Left lung (tissue), 14 donors: ENCODE measurements at places on chromosomes 6 and 20. TPM values are rescaled to one million over a fixed set of nuclear protein-coding genes. Genes with fewer than 3 reads are reported as not detected.

Gene TMEM217
- total RNA-seq: 5.3 TPM

Gene PRRT1
- 1.6 TPM for total RNA-seq

Gene RBM24
- total RNA-seq: 0.97 TPM

GRCh38 chr6:56486681-56487080 lies 156.0 kb downstream of the DST start:
- no peak for DNase-seq
- H3K27ac ChIP-seq: no peak overlapping the region
- H3K27me3 ChIP-seq: no peaks in the 10 kb centered on the region
- peaks cover 33% of the 10 kb centered on the region for H3K36me3 ChIP-seq
- H3K4me1 ChIP-seq: no peaks in the 10 kb centered on the region
- H3K4me3 ChIP-seq: no peak overlapping the region

DNA sequence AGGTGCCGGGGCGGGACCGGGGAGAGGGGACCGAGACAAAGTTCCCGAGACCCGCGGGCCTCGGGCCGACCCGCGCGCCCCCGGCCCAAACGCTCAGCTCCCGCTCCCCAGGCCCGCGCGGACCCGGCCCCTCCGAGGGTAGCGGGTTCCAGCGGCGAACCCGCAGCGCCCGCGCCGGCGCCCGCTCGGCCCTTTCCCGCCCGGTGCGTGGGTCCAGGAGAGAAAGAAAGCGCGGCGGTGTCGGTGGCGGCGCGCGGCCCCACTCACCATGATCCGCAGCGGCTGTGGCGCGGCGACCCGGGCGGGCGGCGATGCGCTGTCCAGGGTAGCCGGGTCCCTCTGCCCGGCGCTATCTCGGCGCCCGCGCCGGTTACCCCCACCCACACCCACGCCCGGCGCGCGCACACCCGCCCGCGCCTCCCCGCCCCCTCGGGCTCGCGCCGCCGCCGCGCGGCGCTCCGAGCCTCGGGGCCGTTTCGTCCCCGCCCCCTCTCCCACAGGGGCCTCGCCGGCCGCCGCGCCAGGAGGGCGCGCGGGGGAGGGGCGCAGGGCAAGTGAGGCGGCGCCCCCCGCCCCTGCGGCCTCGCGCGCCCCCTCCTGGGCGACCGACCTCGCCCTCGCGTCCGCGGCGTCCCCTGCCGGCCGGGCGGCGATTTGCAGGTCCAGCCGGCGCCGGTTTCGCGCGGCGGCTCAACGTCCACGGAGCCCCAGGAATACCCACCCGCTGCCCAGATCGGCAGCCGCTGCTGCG lies at the start of gene ELOVL2:
Gene ELOVL2 (minus strand): TSS at position 345 of the 751 bp plus-strand sequence. CDS start 75 bp downstream, at position 270.
- peaks cover 71% of the 10 kb centered on the region for H3K27me3 ChIP-seq
- H3K27ac ChIP-seq: no peak within 1 kb of the TSS
- H3K36me3 ChIP-seq: no peaks in the 10 kb centered on the region
- peaks cover 11% of the 10 kb centered on the region for H3K4me1 ChIP-seq

DNA sequence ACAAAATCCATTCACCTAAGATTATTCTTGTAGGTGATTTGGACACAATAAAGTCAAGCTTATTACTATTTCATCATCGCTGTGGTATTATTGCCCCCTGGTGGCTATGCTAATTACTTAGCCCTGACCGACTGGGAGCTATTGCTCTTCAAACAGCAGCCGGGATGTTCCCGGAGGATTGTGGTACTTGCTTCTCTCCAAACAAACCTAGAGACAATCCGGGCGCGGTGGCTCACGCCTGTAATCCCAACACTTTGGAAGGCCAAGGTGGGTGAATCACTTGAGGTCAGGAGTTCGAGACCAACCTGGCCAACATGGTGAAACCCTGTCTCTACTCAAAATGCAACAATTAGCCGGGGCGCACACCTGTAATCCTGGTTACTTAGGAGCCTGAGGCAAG lies 15.4 kb upstream of the STMND1 start:
- H3K36me3 ChIP-seq: no peaks in the 10 kb centered on the region
- peak; percentile 70 for DNase-seq
- no peaks in the 10 kb centered on the region for H3K4me1 ChIP-seq
- H3K4me3 ChIP-seq: no peak overlapping the region
- H3K27ac ChIP-seq: no peak overlapping the region
- H3K27me3 ChIP-seq: peaks cover 6% of the 10 kb centered on the region

DNA sequence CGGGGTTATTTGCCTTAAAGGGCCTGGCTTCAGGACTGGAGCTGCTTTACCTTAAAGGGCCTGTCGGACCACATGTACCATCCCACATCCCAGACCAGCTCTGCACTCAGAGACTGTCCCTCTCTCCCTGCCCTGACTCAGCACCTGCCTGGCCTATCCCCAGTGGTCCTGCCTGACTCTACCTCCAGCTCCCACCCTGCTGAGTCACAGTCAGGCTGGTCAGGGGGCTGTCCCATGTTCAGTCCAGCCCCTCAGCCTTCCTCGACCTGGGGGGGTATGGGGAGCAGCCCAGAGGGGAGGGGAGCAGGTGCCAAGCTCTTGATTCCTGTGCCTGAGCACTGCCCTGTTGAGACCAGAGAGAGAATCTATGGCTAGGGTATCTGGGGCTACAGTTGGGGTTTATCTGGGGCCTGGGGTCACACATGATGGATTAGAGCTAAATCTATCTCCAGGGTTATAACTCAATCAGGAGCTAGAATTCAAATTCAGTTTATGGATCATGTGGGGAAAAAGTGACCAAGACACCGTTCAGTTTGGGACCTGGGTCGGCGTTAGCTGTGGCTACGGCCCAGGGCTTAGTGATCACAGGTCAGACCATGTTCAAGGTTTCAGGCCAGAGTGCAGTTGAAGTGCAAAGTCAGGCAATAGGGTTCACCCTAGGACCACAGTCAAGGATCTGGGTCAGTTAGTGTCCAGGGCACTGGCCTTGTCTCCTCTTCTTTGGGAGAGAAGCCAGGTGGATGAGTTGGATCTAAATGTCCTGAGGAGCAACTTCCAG lies 9.4 kb upstream of the TRIB3 start:
- no peaks in the 10 kb centered on the region for H3K27me3 ChIP-seq
- H3K4me1 ChIP-seq: peaks cover 21% of the 10 kb centered on the region
- H3K27ac ChIP-seq: peak overlapping the region; percentile 82
- DNase-seq: no peak
- H3K4me3 ChIP-seq: no peak overlapping the region

DNA sequence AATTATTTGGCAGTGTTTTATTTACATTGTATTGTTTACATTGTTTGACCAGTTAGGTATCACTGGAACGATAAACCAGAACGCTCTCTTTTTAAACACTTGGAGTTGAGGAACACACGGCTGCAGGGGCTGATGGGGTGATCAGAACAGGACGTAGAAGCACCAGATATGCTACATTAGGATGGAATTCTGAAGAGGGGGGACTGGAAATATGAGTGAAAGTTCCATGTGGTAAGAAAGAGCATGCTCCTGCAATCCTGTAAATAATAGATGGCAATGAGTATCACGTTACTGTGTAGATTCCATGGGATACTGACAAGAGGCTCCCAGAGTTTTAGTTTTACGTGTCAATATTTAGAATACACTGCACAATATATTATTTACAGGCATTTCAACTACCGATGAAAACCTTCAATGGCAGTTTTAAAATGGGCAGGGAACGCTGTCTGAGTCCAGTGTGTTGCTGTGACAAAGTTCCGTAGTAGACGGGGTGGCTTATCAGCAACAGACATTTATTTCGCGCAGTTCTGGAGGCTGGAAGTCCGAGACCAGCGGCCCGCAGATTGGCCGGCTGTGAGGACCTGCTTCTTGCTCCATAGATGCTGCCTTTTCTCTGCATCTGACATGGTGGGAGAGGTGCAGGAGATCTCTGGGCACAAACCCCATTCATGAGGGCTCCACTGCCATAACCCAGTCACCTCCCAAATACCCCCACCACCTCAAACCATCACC lies 43.1 kb downstream of the SYNJ2 start:
- DNase-seq: no peak
- H3K27ac ChIP-seq: no peak overlapping the region
- no peaks in the 10 kb centered on the region for H3K36me3 ChIP-seq
- no peak overlapping the region for H3K4me3 ChIP-seq
- no peaks in the 10 kb centered on the region for H3K27me3 ChIP-seq
- peaks cover 44% of the 10 kb centered on the region for H3K4me1 ChIP-seq

DNA sequence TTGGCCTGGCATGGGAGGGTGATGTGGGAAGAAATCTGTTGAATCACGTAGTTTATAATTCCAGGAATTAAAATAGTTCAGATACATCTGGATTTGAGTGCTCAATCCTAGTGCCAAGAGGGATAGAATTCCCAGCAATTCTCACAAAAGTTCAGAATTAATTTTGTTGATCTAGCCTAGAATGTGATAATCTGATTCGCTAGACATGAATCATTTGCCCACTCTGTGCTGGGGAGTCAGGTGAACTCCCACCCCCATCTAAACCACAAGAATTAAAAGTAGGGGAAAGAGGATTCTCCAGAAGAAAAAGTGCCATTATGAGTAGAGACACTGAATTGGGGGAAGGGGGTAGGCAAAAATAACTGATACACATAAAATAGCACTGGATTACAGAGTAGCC lies 85.0 kb downstream of the LIN28B start:
- no peaks in the 10 kb centered on the region for H3K4me1 ChIP-seq
- H3K27me3 ChIP-seq: no peaks in the 10 kb centered on the region
- no peaks in the 10 kb centered on the region for H3K36me3 ChIP-seq
- H3K4me3 ChIP-seq: no peak overlapping the region

GRCh38 chr6:56400273-56400672 lies 152.9 kb upstream of the COL21A1 start:
- no peak overlapping the region for H3K4me3 ChIP-seq
- DNase-seq: no peak
- no peaks in the 10 kb centered on the region for H3K4me1 ChIP-seq
- H3K27ac ChIP-seq: no peak overlapping the region
- H3K27me3 ChIP-seq: no peaks in the 10 kb centered on the region
